ENCODE measurements at places on chromosomes 6 and 20.

- DNase-seq: no peak
Observed at GRCh38 chr20:45156713-45157112, 18.0 kb upstream of the PI3 start.

DNA sequence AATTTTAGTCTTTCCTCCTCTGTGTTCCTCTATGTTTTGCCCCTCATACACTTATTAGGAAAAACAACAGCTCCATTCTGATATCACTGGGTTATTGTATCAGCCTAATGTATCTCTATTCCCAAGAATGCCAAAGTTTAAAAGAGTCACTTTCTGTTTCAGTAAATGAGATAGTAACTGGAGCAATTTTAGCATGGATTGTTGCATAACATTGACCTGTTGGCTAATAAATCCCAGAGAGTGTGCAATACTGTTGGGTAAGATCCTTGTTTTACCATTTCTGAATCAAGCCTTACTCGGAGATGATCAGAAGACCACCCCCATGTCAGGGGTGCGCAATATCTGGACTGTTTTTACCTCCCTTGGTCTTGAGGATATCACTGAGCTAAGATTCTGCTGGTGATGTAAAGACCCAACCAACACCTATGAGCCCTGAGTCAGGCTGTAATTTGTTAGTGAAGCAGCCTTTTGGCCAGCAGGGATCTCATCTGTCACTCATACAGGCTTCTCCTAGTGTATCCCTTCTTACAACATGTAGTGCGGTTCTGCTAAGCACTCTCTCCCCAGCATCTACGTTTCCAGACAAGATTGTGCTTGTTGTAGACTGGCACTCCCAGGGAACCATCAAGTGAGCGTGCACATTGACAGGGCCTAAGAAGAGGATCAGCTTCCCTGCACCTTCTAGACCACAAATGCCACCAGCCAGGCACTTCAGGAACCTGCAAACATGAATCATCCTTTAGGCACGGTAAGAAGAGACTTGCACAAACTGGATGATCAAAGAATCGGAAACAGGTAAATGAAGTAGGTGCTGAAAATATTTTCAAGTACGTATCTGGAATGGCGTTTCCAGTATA, 11.5 kb upstream of the IPCEF1 start:
- no peak for DNase-seq

GRCh38 chr20:10185741-10186558, 32.7 kb upstream of the SNAP25 start:
- no peak for DNase-seq

- no peak for DNase-seq
Observed at GRCh38 chr6:166348305-166348949, 6.1 kb upstream of the SFT2D1 start.

DNA sequence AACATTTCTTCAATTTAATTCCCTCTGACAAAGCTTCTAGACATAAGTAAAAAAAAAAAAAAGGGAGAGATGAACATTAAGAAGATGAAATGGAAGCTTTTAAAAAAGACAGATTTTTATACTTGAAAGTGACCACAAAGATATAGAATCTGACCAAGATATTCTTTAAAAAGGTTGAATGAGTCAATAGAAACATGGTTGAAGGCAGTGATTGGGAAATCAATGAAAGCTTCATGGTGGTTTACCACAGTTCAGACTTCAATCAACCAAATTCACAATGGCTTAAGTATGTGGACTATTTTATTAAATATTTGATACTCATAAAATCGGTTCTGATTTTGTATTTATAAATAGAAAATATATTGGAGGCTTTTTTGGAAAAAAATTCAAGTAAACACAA, 248.4 kb upstream of the HSF2 start:
- DNase-seq: no peak

- DNase-seq: no peak
Observed at GRCh38 chr20:62751551-62752150, 43.0 kb downstream of the NTSR1 start.

GRCh38 chr6:48985025-48985424, 478.0 kb downstream of the MMUT start:
- no peak for DNase-seq

DNA sequence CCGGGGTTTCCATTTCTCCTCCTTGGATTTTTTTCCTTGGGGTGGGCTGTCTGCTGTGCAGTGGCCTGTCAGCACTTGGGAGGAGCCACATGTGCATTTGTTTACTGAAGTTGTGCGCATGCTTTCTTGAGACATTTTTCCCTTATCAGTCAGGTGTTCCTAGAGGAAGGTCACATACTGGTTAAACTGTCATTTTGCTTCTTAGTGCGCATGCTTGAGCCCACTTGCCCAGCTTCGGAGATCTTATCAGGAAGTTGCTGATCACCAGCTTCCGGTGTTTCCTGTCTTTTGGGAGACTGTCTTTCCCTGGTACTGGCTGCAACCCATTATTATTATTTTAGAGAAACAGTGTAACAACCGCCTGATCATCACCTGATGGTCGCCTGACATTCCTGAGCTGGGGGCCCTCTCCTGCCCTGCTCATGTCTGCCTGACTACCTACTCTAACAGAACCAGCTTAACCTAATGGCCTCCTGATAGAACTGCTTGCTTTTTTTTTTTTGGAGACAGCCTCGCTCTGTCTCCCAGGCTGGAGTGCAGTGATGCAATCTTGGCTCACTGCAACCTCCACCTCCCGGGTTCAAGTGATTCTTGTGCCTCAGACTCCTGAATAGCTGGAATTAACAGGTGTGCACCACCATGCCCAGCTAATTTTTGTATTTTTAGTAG, 378 bp upstream of the ERVFRD-1 start:
- no peak for DNase-seq

GRCh38 chr6:160328447-160328846, 19.7 kb upstream of the SLC22A3 start:
- no peak for DNase-seq

- DNase-seq: no peak
Observed at GRCh38 chr20:44593751-44594150, 11.4 kb downstream of the PKIG start.

All from Peyer's patch (tissue), 4 donors.